ENCODE measurements at places on chromosomes 6 and 20.

GRCh38 chr6:42791706-42792320, 10.0 kb downstream of the BICRAL start:
- DNase-seq = no peak

DNA sequence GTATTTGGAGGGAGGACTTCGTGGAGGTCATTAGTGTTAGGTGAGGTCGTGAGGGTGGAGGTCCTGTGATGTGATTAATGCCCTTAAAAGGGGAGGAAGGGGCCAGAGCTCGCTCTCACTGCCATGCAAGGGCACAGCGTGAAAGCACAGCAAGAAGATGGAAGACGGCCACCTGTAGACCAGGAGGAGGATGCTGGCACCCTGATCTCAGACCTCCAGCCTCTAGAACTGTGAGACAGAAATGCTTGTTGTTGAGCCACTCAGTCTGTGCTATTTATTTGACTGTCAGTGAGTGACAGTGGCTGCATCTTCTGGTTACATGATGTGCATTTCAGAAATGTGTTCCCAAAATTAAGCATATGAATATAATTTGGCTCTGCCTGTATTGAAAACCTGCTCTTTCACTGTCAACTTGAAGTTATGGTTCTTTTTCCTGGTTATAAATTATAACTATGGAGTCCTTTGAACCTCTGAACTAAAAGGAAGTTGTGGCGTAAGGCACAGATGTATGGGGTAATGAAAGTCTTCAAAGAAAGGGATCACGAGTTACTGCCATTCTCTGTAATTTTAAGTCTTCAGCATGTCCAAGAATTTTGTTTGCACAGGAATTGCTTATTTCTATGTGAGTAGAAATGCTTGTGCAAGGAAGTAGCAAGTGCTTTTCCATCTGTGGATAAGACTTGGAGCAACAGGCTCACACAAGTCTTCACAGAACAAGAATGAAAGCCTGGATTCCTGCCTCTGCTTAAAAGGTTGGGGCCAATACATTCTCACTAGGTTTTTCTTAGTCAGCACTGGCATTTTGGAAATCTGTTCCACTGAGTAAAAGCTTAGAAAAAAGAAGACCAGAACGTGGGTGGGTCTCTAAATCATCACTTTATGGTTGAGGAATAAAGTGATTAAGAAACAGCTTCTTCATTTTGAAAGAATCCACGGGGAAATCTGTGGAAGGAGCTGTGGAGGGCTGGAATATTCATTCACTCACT, 10.3 kb downstream of the PPP1R14C start:
- no peak for DNase-seq

DNA sequence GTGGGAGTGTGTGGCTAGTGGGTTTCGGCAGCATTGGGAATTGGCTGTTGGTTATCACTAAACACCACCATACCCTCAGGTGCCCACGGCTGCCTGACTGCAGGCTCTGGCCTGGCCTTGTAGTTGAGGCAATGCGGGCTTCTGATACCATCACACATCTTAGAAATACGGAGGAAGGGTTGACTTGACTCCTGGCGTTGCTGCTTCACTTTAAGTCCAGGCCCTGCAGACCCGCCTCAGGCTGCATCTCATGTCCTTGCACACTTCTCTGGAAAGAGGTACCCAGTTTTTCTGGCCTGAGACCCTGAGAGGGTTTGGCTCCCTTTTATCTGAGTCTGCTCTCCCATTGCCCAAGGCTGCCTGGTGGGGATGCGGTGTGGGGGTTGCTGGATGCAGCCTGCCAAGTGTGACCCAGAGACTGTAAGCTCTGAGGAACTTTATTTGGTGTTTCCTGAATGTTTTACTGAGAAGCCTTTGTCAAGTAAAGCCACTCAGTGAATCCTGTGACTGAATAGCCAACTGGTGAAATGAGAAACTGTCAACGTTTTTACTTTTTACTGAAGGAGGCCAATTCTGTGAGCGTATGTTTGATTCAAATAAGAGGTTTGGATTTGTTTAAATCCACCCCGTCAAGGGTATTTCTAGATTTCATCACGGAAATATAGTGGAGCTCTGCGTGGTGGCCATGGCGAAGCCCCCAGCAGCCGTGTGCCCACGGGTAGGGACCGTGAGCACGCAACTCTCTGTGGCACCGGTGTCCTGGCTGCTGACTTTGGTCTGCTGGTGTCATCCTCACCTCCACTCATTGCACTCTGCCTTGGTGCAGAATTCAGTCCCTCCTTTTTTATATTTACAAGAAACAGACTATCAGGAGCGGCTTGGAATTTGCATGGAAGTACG, 160.1 kb downstream of the DTNBP1 start:
- DNase-seq = no peak

GRCh38 chr6:83954371-83954770, 79.2 kb upstream of the MRAP2 start:
- DNase-seq = no peak

GRCh38 chr20:57890202-57890800, 180.5 kb upstream of the PMEPA1 start:
- DNase-seq = no peak

DNA sequence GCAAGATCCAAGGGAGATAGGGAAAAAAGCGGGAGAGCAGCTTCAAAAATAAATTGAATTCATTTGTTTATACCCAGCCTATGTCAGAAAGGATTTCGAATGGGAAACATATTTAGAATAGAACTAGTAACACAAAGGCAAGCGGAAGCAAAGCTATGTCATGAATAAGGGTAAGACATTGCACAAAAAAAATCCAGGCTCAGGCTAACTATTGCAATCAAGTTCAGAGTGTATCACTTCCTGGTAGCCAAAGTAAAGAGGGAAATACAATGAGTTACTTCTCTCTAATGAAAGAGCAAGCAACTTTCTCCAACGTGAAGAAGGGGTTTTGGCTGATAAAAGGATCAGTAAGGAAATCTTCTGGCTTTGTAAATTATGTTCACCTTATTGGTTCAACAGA, 212.8 kb downstream of the ZMYND8 start:
- DNase-seq = no peak

- no peak for DNase-seq
Measured at GRCh38 chr20:40196846-40197436, 492.1 kb downstream of the MAFB start.

DNA sequence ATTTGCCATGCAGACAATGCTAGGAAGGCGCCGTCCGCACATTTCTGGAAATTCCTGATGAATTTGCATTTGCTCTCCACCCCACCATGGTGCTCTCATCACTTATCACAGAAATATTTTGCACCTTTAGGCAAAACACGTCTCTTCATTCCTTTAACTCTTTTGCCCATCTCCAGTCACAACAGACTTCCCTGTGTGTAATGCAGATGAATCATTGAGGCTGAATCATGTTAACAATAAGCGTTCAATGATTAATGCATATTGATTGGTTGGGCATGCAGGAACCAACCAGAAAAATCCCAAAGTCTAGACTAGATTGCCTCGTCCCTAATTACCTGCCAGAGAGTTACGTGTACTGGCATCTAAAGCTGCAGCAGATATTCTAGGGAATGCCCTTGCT, 80.0 kb upstream of the ATXN1 start:
- DNase-seq = no peak

DNA sequence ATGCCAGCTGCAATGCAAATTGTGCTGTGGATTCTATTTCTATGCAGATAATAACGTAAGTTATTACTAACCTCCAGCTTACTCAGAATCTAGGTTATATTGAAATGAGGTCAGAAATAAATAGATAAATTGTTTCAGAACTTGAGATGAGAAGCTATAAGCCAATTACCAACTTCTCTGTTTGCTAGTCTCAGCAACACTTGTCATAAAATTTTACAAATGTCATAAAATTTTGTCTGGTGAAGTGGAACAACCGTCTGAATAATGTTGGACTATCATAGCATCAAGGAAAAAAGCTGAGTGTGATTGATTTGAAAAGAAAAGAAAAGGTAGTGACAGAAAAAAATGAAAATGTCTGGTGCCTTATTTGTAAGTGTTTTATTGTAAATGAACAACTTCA, 36.7 kb downstream of the COL9A1 start:
- DNase-seq = no peak

GRCh38 chr6:155158030-155158843, 105.6 kb upstream of the CLDN20 start:
- no peak for DNase-seq

- DNase-seq = no peak
Measured at GRCh38 chr6:120248451-120248850, 898.9 kb upstream of the MAN1A1 start.

DNA sequence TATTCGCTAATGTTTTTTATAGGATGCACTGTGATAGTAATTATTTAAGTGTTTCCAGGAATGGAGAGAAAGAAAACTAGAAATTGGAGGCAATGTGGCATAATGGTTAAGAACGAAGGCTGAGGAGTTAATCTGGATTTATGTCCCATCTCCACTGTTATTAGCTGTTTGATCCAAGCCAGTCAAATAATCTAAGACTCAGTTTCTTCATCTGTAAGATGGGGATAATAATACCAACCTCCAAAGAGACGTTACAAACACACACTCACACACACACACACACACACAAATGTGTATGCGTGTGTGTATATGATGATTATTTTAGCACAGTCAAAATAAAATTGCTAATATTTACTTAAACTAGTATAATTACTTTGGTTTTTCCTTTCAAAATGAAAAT, 36.9 kb upstream of the TPD52L1 start:
- DNase-seq = no peak
